Suprapubic skin (tissue), 4 donors: ENCODE measurements at places on chromosomes 6 and 20. TPM values are rescaled to one million over a fixed set of nuclear protein-coding genes. Genes with fewer than 3 reads are reported as not detected.

DNA sequence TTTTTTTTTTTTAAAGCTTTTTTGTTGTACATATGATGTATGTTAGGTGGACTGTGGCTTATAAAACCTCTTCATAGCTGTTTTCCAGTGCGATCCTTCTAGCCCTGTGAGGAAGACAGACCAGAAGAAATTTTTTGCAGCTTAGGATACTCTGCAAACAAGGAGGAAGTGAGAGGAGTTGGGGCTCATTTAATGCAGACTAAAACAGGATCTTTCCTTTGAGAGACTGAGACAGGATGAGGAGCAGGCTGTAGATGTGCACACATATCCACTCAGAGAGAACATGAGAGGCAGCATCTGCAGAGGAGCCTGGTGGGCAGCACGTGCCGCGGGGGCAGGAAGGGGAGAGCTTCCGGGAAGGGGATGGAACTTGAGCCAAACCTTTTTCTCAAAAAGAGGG, 45.7 kb downstream of the PPARD start:
- H3K36me3 ChIP-seq = peaks cover under 1% of the 10 kb centered on the region
- DNase-seq = no peak
- peaks cover 29% of the 10 kb centered on the region for H3K4me1 ChIP-seq
- H3K27me3 ChIP-seq = no peaks in the 10 kb centered on the region
- no peak overlapping the region for H3K4me3 ChIP-seq

- H3K27me3 ChIP-seq = no peaks in the 10 kb centered on the region
- no peaks in the 10 kb centered on the region for H3K36me3 ChIP-seq
- H3K4me1 ChIP-seq = no peaks in the 10 kb centered on the region
Observed at GRCh38 chr6:119626884-119627619, 277.5 kb upstream of the MAN1A1 start.

GRCh38 chr20:32316667-32317066, 39.2 kb downstream of the KIF3B start:
- no peak overlapping the region for H3K27ac ChIP-seq
- no peaks in the 10 kb centered on the region for H3K27me3 ChIP-seq
- DNase-seq = no peak
- no peak overlapping the region for H3K4me3 ChIP-seq
- H3K36me3 ChIP-seq = peaks cover 45% of the 10 kb centered on the region

GRCh38 chr6:169994739-169995138, 243.3 kb downstream of the ERMARD start:
- H3K4me3 ChIP-seq = no peak overlapping the region
- no peak for DNase-seq
- H3K36me3 ChIP-seq = no peaks in the 10 kb centered on the region
- H3K4me1 ChIP-seq = peaks cover 3% of the 10 kb centered on the region
- H3K27ac ChIP-seq = no peak overlapping the region

GRCh38 chr6:95530176-95530819, 47.0 kb upstream of the MANEA start:
- H3K27ac ChIP-seq = no peak overlapping the region
- H3K36me3 ChIP-seq = no peaks in the 10 kb centered on the region
- H3K4me1 ChIP-seq = no peaks in the 10 kb centered on the region
- no peak for DNase-seq
- no peaks in the 10 kb centered on the region for H3K27me3 ChIP-seq

- no peak for DNase-seq
- H3K36me3 ChIP-seq = no peaks in the 10 kb centered on the region
- H3K27me3 ChIP-seq = peaks cover 10% of the 10 kb centered on the region
- H3K27ac ChIP-seq = no peak overlapping the region
- H3K4me3 ChIP-seq = no peak overlapping the region
Observed at GRCh38 chr6:25660512-25660911, 8.5 kb downstream of the SCGN start.

- peaks cover 60% of the 10 kb centered on the region for H3K4me1 ChIP-seq
- H3K27ac ChIP-seq = no peak overlapping the region
- DNase-seq = no peak
- no peak overlapping the region for H3K4me3 ChIP-seq
Observed at GRCh38 chr20:11912013-11912658, 5.6 kb upstream of the BTBD3 start.

DNA sequence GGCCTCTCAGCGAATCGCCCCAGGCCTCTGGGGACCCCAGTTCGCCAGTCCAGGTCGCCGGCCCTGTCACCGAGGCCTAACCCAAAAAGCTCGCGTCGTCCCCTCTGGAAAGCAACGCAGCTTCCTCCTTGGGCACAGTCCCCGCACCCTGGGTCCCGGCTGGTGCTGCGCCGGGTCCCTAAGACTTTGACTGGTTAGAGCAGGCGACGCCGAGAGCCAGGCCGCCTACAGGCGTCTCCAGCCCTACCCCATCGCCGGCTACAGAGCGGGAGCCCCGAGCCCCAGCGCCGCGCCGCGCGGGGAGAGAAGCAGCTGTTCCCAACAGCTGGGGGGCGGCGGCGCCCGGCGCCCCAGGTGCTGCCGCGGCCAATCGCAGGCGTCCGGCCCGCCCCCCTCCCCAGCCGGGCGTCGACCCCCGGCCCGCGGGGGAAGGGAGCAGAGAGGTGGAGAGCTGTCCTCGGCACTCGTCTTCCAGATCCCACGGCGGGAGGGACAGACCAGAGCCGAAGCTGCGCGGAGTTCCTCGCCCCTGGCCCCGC, 540 bp upstream of the RBM24 start:
- no peaks in the 10 kb centered on the region for H3K36me3 ChIP-seq
- peaks cover 21% of the 10 kb centered on the region for H3K4me1 ChIP-seq
- H3K4me3 ChIP-seq = peak overlapping the region; percentile 83
- peak; percentile 80 for DNase-seq
- peak overlapping the region; percentile 69 for H3K27ac ChIP-seq
- H3K27me3 ChIP-seq = peaks cover 3% of the 10 kb centered on the region

DNA sequence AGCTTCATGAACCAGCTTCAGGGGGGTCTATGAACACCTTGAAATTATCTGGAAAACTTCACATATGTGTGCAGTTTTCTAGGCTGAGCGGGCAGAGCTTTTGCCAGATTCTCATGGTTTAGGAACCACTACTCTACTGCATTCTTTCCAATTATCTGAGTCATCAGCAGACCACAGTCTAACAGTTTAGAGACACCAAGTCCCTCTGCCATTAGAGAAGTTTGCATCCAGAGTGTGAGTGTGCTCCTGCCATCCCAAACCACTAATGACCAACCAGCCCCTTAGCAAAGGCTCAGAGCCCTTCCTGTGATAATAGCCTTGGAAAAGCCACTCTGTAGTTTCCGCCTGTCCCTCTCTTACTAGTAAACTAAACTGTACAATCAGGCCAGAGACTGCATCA, 96.8 kb downstream of the PHACTR1 start:
- no peaks in the 10 kb centered on the region for H3K4me1 ChIP-seq
- no peak overlapping the region for H3K4me3 ChIP-seq
- no peak overlapping the region for H3K27ac ChIP-seq
- DNase-seq = no peak
- no peaks in the 10 kb centered on the region for H3K36me3 ChIP-seq

DNA sequence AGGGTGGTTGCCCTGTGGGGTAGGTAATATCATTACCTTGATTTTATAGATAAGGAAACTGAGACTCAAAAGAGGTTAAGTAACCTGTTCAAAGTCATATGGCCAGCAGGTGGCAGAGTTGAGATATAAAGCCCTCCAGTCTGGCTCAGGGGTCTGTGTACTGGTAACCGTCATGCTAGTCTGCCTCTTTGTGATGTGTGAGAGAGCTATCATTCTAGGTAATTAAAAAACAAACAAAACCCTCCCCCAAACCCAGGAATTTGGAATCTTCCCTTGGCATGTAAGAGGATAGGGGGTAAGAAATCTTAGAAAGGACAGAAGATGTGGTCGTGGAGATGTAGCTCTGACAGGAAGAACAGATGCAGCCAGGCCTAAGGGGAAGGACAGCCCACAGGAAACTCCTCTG, 206.0 kb downstream of the CDC5L start:
- H3K4me3 ChIP-seq = no peak overlapping the region
- no peak overlapping the region for H3K27ac ChIP-seq
- H3K27me3 ChIP-seq = no peaks in the 10 kb centered on the region
- no peak for DNase-seq

DNA sequence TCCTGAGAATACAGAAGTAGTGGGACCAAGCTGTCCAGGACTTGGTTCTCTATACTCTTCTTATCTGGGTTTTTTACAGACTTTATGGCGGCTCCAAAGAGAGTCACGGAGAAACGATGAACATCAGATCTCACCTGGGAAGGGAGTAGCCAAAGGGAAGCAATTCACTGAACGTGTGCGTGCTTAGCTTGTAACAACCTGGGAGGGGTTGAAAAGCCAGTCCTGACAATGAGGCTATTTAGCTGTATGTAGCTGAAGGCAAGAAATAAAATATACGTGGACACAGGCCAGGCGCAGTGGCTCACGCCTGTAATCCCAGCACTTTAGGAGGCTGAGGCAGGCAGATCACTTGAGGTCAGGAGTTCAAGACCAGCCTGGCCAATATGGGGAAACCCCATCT, 18.2 kb upstream of the RBL1 start:
- H3K4me3 ChIP-seq = no peak overlapping the region
- H3K27ac ChIP-seq = no peak overlapping the region
- no peaks in the 10 kb centered on the region for H3K4me1 ChIP-seq
- no peaks in the 10 kb centered on the region for H3K27me3 ChIP-seq
- H3K36me3 ChIP-seq = peaks cover 3% of the 10 kb centered on the region

- DNase-seq = no peak
- H3K4me3 ChIP-seq = no peak overlapping the region
- H3K4me1 ChIP-seq = no peaks in the 10 kb centered on the region
- H3K36me3 ChIP-seq = no peaks in the 10 kb centered on the region
- peaks cover 37% of the 10 kb centered on the region for H3K27me3 ChIP-seq
Observed at GRCh38 chr20:59412875-59413284, 112.5 kb downstream of the EDN3 start.

DNA sequence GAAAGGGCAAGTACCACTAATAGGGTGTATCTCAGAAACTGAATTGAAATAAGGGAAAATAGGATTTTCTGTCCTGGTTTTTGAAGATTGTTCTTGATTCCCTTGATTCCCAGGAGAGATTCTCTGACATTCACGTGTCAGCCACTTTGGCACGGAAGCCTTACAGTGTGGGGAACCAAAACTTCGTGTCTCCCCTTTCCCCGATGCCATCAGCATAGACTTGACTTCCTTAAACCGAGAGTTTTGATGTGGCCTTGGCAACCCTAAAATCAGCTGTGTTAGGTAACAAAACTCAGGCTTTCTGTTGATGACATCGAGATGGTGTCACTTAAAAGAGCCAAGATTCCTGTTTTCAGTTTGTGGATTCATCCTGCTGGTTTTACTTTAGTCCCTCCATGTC, 7.5 kb downstream of the HMGN4 start:
- H3K4me3 ChIP-seq = no peak overlapping the region
- H3K27me3 ChIP-seq = no peaks in the 10 kb centered on the region
- H3K36me3 ChIP-seq = peaks cover 15% of the 10 kb centered on the region

GRCh38 chr6:140478631-140479030, 1104.2 kb upstream of the CITED2 start:
- peaks cover 2% of the 10 kb centered on the region for H3K4me1 ChIP-seq
- H3K4me3 ChIP-seq = no peak overlapping the region
- no peaks in the 10 kb centered on the region for H3K36me3 ChIP-seq
- H3K27me3 ChIP-seq = no peaks in the 10 kb centered on the region
- no peak for DNase-seq

GRCh38 chr6:121688974-121689373, 253.5 kb downstream of the GJA1 start:
- no peak for DNase-seq
- H3K4me1 ChIP-seq = no peaks in the 10 kb centered on the region
- H3K4me3 ChIP-seq = no peak overlapping the region
- H3K27ac ChIP-seq = no peak overlapping the region

- H3K4me3 ChIP-seq = no peak overlapping the region
- H3K27me3 ChIP-seq = no peaks in the 10 kb centered on the region
- peaks cover 25% of the 10 kb centered on the region for H3K4me1 ChIP-seq
- no peak for DNase-seq
- H3K27ac ChIP-seq = no peak overlapping the region
- H3K36me3 ChIP-seq = no peaks in the 10 kb centered on the region
Observed at GRCh38 chr20:31835977-31836852, 9.2 kb downstream of the FOXS1 start.

DNA sequence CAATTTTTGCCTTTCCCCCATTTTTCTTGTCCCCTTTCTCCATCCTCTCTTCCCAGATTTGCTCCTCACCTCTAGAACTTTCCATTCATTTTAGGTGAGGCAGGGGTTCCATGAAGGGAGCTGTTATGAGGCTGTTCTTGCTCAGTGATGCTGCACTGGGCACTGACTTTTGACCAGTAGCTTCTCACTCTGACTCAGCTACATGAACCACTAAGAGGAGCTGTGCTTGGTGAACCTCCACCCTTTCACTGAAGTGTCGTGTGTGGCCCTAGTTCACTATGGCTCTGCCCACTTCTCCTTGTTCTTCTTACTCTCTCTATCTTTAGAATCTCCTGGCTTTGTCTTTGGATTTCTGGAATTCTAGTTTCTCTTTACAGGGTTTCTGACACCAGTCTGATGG, 307.1 kb upstream of the RNF24 start:
- no peak overlapping the region for H3K27ac ChIP-seq
- no peak overlapping the region for H3K4me3 ChIP-seq
- DNase-seq = no peak

DNA sequence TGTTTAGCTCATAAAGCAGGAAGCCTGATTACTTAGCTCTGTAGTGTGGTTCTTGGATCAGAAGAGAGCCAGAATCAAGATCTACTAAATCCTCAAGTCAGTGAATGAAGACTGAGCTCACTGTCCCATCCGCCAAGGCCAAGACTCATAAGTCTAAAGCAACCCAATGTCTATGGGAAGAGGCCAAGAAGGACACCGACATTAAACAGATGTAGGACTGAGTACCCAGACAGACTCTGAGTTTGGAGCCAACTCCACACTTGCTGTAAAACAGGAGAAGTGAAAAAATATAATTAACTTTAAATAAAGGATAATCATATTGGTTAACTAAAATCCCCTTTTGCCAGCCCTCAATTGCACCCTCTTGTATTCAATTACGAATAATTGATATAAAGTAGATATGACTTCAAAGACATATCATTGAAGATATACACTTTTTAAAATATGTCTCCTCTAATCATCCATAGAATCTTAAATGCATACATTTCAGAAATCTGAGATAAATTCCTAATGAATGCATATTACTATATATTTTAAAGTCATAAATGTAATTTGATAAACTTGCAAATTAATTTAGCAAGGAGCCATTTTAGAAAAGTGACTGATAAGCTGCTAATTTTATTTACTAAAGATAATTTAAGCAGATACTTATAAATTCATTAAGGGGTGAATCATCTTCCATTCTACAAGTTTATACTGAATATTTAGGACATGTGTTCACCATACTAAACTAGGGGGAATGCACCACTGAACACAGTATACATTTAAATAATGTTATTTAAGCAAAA, 617.0 kb upstream of the ARID1B start:
- peaks cover 8% of the 10 kb centered on the region for H3K4me1 ChIP-seq
- no peak for DNase-seq
- H3K27me3 ChIP-seq = no peaks in the 10 kb centered on the region
- H3K4me3 ChIP-seq = no peak overlapping the region
- H3K36me3 ChIP-seq = no peaks in the 10 kb centered on the region

The FAM162B gene
- 1.4 TPM for total RNA-seq

The FAM217A gene
- not detected for total RNA-seq

The GTSF1L gene
- not detected for total RNA-seq

The HLA-F gene
- total RNA-seq = 162 TPM

The SRXN1 gene
- total RNA-seq = 21.9 TPM

The PPIL6 gene
- 1.9 TPM for total RNA-seq

The ABHD16B gene
- total RNA-seq = not detected

The TASP1 gene
- total RNA-seq = 8.2 TPM

The TRIM40 gene
- not detected for total RNA-seq

The EEF1A2 gene
- total RNA-seq = 4.8 TPM
